ENCODE measurements at places on chromosomes 7 and 10. TPM values are rescaled to one million over a fixed set of nuclear protein-coding genes. Genes with fewer than 3 reads are reported as not detected.

Gene CYP2C9
- 2.0 TPM for polyA plus RNA-seq

Gene LLCFC1
- polyA plus RNA-seq = 0.67 TPM

Gene TYW1B
- 8.0 TPM for polyA plus RNA-seq

Gene RPEL1
- 0.11 TPM for polyA plus RNA-seq

Gene CPVL
- 78.1 TPM for polyA plus RNA-seq

Gene PTPRZ1
- 3.7 TPM for polyA plus RNA-seq

Gene NXPH1
- polyA plus RNA-seq = not detected

Gene ZNF853
- 16.4 TPM for polyA plus RNA-seq

Gene GRM8
- polyA plus RNA-seq = 7.0 TPM

DNA sequence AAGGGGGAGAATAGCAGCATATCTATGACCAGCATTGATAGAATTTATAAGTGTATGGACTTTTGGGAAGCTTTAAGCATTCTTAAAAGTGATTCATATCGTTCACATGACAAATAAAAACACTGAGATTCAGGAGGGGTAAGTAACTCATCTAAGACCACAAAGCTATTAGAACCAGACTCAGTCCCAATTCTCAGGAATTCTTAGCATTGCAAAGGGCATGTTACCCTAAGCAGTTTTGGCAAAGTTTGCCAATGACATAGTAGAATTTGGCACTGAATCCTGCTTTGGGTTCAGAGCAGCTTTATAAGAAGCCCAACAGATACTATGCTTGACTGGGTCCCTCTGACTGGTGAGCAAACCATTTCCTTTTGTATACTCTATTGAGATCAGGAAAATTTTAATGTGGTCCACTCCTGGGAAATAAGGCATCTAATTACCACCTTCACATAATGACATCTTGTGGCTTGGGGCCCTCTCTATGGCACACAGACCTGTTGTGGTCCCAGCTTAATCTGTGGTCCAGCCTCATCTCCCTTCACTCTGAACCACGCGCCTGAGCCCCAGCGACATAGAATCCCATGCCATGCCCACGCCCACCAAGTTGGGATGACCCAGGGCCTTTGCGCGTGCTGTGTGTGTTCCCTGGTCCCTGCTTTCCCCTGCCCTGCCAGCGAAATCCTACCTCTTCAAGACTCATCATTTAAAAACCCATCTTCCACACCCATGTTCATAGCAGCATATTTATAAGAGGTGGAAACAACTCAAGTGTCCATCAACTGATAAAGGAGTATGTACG lies 37.5 kb upstream of the DOCK1 start:
- DNase-seq = no peak

GRCh38 chr10:45647118-45647517 lies 25.5 kb downstream of the ZFAND4 start:
- no peak for DNase-seq

- no peak for DNase-seq
These were observed 10.2 kb downstream of the VENTX start for GRCh38 chr10:133247681-133248333.

- no peak for DNase-seq
These were observed 73.4 kb downstream of the CPED1 start for GRCh38 chr7:121061677-121062582.

DNA sequence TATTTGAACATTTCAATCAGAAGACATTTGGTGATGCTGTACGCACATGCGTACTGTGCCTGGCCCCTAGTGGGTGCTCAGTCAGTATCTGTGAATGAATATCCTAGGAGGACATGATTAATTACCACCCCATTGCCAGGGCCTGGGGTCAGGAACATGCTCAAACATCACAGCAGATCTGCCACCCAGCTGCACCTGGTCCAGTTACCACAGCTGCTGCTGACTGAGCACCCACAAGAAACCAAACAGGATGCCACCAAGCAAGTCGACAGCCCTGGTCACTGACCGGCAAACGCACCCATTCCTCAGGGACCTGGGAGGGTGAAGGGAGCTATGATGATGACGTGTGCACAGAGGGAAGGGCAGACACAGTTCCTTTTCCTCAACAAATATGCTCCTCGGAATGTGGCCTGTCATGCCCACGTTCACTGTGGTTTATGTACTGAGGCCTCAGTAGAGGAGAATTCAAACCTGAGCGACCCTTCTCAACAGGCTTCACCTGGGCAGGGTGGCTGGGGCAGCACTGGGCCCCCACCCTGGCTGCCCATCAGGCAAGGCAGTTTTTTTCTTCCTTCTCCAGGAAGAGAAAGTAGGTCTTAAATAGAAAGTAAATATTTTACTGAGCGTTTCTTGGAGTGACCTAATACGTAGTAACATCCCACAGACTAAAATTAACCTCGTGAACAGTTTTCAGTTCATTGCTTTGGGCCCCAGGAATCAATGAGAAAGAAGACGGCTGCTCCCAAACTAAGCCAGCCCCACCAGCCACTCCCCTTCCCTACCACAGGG lies 13.4 kb downstream of the CTBP2 start:
- no peak for DNase-seq

DNA sequence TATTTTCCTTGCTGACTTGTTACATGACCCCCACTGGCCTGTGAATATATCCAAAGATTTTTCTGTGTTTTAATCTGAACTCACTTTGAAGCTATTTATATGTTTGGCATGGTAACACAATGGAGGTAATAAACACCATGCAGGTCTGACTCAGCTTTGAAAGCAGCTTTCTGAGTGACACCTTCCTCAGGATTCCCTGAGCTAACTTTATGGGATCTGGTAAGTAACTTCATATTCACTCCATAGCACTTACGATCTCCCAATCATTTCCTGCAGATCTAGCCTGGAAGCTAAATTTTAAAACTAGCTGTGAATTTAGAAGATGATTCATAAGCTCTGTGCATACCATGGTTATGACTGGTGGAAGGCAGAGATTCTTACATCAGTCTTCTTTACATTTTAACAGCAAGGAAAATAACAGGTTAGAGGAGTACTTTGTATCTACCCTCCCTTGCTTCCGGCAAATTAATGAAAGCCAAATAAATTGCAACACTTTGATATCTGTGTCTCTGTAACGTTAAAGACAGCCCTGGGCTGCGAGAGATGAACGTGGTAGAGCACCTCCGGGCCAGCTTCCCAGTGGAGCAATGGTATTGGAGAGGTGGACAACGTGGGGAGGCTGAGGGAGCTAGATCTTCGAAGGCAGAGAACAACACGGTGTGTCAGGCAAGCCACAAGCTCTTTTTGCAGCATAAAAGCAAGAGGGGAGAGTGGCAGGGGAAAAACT lies 170.2 kb upstream of the KLF14 start:
- no peak for DNase-seq

DNA sequence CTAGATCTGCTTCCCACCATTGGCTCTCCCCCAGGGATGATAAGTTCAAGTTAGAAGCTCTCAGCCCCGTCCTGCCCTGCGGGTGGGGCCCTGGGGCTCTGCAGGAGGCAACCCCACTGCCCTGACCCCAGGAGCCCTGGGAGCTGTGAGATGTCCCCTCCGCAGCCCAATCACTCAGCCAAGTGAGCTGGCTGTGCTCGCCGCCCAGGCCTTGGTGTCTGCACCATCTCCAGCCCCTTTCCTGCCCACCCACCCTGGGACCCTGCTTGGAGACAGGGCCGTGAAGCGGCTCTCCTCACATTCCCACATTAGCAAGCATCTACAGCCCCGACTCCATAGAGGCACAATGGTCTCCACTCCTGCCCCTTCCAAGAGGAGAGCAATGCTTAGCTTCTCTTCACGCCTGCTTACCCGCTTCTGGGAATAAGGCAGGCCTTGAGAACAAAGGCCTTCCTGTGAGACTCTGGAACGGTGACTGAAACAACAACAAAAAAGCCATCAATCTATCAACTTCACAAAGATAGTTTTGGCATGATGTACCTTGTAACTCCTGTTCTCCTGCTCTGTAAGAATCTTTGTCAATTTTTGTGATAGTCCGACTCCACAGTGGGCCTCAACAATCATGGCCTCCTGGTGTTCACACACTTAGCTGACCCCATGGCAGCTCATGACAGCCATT lies 67.7 kb downstream of the FOXL3 start:
- no peak for DNase-seq

DNA sequence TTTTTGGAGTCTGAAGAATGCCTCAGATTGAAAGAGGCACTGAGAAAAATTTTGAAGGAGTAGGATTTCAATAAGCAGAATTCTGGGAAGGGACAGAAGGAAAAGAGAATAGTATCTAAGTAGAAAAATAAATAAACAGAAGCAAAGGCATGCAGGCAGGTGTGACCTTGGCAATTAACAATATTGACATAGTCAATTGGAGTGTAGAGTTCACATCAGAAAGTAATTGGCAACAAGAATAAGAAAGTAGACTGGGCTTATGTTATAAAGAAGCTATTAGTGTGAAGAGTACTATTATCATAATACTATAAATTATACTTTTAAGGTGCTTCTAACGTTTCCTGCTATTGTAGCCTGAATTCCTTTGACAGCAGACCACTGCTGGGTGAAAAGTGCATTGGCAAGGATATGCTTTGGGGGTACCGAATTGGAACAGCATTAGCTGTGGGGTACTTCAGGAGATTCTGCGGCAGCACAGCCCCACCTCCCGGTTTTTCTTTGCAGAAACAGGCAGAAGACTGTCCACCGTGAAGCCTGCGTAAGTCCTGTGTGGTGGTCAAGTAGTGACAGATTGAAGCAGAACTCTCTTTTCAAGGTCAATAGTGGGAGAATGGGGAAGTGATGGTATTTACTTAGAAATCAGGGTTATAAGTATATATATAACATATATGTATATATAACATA lies 357.0 kb downstream of the THSD7A start:
- DNase-seq = no peak

DNA sequence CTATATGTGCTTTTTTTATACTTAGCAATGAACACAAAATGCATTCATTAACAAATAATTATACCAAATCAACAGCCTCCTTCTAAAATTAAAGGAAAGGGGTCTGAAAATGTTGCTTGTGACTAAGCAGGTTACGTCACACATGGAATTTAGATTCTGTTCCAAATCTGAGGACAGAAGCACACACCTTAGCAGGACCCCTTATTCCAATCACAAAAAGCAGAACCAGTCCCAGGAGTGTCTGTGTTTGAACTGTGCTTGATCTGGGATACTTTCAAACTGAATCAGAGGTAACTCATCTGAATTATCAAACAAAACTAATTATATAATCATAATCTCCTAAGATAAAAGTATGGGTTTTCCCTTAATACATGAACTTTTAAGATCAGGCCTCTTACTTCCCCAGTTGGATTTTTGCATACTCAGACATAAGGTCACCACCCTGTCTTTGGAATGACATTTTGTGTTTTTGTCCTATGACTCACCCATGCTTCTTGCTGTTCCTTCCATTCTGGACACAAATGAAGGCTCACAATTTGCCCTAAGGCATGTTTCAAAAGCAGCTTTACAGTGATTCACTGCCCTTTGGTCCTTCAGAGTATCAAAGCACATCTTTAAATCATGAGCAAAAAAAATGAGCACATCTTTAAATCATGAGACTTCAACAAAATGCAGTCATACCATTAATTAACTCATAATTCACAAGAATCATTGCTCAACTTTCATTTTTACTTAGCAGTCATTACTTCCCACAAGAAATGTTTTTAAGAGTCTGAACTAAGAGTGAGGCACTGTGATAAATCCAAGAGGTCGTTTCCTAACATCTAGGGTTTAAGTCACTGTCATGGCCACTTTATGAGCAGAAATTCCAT lies 35.5 kb downstream of the SEMA3C start:
- no peak for DNase-seq

GRCh38 chr10:113745374-113745773 lies 6.1 kb upstream of the PLEKHS1 start:
- DNase-seq = no peak

DNA sequence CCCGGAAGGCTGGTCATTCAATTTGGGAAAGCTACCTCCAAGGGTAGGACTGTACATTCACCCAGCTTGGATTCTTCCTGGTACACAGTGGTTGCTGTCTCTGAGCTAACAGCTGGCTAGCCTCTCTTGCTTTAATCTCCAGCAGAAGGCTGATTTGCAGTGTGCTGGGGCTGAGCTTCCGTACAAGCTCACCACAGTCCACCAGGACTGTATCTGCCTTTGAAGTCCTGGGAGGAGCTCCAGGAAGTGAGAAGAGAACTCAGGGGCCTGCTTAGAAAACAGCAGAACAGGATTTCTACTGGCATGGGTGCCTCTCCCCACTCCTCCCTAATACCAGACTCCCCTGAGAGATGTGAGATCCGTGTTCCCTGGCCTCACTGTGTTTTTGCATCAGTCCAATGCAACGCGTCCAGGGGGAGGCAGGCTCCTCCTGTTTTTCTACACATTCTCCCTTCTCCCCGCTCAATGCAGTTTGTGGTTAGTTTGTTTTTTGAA lies 6.6 kb downstream of the AFAP1L2 start:
- DNase-seq = no peak

DNA sequence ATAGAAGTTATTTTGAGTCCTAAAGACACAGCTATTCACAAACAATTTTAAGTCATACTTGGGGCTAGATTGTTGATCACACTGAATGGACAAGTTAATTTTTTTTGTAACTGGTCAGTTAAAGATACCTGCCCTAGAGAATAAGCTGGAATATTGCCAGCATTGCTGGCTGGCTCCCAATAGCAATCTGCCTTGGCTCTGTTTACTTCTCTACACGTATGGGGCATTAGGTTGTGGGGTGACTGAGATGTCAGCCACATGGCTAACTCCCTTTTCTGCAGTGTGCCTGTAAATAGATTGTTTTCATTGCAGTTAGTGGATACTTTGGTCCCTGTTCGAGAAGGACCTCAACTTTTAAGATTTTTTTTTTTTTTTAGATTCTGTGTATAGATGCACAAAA lies 128.2 kb downstream of the SEMA3E start:
- DNase-seq = no peak

GRCh38 chr10:121947343-121948330 lies 19.8 kb upstream of the ATE1 start:
- DNase-seq = no peak

DNA sequence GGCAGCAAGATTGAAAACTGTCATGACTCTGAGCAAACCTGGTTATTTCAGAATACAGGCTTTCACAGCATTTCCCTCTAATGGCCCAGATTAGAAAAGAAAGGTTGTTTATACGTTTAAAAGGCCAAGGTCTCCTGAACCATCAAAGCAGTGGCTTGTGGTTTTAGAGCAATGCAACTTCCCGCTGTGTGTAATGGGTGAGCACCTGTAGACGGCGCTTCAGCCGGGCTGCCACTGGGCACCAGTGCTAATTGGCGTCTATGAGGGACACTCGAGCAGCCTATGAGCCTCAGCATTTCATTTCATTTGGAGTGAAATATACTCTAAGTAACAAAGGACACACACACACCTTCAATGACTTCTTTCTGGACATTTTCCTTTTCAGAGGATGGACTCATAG lies 671.0 kb upstream of the FZD8 start:
- DNase-seq = no peak
